Lower lobe of right lung (tissue), 2 donors: ENCODE measurements at places on chromosomes 2 and 18.

DNA sequence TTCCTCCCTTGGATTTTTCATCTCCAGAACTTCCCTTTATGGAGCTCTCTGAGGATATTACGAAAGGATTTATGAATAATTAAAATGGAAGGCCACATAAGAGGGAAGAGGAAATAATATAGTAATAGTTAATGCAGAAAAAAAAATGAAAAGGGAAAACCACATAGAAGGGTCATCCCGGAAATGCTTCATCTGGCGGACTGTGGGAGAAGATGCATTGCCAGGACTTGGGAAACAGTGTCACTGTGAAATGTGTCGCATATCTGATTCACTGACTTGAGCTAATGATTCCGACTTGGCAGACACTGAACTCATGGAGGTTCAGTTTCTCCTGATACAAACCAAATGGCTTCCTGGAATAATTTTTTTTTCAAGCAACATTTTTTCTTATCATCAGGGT, 129.9 kb upstream of the RMP24 start:
- no peak for DNase-seq

DNA sequence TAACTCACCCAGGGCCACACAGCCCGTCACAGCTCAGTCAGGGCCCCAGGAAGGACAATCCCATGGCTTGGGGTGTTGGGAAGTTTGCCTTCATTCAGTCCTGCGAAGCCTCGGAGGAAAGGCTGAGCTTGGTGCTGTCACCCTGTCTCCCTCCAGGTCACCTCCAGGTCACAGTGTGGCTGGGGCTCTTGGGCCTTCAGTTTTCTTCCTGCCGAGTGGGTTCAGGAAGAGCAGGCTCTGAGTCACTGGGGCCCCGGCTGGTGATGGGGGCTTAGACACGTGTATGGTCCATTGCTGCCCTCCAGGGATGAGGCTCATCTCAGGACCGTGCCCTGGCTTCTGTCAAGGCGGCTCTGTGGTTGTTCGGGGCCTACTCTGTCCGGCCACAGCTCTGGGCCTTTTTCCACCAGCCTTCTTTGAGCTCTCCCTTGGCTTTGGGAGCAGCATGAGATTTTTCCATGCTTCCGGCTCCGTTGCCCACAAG, 118.6 kb downstream of the INHBB start:
- DNase-seq, result peak; percentile 20

- no peak for DNase-seq
These were observed 101.6 kb downstream of the ANTXR1 start for GRCh38 chr2:69114534-69114933.

DNA sequence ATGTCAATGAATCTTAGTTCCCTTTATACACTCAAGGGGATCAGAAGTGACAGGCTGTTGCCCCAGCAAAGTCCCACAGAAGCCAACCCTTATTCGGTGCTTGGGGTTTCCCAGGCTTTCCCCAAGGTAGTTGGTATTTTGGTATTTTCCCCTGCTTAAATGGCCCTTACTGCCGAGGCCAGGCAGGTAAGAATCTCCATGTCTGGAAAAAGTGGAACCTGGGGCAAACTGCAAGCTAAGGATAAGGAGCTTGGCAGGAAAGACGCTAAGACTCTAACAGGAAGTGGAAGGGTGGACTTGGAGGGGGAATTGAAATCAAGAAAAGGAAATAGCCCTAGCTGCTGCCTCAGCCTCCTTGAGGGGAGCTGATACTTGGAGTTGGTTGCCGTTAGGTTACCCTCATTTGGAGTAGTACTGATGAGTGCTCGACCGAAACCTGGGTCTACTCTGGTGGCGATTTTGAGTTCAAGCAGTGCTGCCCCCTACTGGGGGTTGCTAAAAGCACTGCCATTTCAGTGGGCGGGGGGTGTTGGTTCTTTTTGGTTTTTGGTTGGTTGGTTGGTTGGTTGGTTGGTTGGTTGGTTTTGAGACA, 3.3 kb upstream of the GPBAR1 start:
- DNase-seq, result peak; percentile 51

DNA sequence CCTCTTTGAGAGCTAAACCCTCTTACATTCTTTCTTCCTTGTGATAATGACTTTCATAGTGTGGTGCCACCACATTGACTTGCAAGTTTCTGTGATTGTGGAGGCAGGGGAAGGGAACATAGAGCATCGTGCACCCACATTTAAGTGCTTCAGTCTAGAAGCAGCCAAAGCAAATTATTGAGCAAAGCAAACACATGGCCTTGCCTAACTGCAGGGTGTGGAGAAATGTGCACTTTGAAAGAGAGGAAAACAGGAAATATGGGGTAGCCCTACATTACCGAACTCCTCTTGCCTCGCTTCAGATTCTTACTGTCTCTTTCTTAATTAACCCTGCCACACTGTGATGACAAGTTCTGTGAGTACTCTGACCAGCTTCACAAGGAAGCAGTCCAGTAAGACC, 814.6 kb downstream of the SLC4A3 start:
- no peak for DNase-seq

GRCh38 chr2:212142631-212143030, 396.0 kb downstream of the ERBB4 start:
- DNase-seq, result no peak

DNA sequence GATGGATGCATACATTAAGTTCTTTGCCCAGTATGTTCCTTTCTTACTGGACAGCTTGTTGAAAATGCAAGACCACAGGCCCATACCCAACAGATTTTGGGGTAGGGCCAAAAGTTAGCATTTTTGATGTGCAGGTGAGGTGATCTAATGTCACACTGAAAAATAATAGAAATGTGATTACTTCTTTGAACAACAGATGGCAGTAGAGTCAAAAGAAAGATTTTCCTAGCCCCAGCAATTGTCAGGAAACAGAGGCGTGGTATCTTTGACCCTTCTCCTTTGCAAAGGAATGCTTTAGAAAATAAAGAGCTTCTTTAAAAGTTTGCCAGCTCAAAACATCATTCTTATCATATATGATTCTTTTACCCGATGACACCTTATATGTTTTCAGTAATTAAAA, 343.6 kb upstream of the SYT4 start:
- DNase-seq, result no peak

DNA sequence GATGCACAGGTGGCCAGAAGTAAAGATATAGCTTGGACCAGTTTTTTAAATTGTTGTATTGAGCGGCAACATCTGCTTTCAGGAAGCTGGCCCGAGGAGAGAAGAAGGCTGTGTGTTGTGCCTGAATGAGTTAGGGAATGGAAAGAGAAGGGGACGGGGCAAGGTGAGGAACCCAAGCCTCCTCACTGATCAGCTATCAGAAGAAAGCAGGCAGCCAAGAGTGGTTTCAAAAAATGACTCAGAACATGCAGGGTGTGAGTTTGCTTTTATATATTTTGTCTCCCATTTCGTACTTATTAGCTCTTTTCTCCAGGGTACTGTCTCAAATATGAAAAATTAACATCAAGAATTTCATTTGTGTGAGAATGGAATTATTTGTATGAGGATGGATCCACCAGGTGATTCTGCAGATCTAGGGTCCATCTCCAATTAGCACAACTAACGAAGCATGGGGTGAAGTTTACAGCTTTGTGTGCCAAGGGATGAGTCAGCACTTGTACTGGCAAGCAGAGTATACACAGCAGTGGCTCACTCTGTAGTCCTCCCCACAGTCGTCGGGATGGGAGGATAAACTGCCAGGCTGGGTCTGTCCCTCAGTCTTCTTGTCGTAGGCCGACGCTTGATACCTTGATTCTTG, 175.7 kb downstream of the PIEZO2 start:
- no peak for DNase-seq

DNA sequence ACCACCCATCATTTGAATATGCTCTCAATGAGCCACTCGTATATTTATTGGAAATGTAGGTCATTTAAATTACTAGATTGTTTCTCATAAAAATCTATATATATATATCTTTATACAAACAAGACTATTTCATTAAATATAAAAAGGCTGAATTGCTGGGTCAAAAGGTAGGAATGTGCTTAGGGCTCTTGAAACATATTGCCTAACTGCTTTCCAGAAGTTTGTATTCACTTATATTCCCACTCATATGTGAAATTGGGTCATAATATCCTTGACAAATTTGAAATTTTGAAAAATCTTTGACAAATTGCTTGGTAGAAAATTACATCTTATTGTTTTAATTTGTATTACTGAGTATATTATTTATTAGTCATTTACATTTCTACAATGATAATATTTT, 999.8 kb upstream of the CDH2 start:
- DNase-seq, result no peak

DNA sequence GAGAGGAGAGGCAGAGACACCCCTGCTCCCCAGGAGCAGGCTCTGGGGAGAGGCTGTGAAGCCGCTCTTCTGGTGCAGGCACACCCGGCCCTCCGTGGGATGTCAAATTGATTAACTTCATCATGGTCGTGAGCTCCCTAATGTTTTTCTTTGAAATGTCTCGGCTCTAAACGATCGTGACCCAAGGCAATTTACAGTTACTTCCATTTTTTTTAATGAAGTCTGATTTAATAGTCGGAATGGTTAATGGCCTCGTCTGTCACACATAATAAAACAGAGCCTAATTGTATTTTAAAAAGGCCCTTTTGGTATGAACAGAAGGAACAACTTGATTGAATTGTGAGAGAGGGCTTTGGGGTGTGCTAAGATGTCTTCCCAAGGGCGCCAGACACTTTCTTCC, 130.2 kb downstream of the SMAD2 start:
- DNase-seq, result no peak

DNA sequence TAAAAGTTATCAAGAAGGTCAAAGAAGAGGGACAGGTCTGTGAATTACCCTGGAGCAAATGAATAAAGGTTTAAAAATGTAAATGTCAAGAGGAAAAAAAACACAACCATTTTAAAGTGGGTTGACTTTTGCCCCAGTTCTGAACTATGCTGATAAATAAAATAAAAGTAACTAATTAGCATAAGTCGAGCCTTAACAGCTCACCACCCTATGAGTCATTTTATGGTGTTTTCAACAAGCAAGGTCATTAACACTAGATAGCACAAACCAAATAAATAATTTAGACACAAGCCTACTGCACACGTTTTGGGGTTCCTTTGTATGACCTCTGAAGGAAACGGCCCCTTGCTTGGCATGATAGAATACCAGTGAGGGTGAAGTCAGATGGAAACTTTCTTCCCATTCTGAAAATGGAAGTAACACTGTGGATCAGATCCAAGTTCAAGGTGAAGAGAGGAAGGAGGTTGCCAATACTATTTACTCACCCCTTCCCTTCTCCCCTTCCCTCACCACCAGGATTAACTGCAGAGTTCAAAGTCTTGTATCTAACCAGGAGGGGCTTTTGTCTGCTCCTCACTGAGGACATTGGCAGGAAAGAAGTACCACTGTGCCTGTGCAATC, 380.0 kb upstream of the ACVR2A start:
- DNase-seq, result no peak

GRCh38 chr2:237726401-237726830, 72.2 kb upstream of the RBM44 start:
- DNase-seq, result no peak

DNA sequence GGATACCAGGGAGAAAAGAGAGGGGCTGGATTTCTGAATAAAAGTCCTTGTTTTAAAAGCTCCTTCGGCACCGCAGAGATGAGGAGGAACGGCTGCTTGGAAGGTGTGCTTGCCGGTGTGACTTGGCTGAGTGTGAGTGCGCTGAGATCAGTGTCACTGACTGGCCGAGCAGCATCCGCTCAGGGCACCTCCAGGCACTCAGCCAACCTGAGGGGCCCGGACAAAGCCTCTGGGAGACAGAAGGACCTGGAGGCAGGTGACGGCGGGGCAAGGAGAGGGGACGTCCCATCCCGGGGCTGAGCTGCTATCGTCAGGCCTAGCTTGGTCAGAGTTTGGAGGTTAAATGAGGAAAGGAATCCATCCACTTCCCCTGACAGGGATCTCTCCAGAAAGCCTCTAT, 16.8 kb upstream of the ALLC start:
- no peak for DNase-seq

DNA sequence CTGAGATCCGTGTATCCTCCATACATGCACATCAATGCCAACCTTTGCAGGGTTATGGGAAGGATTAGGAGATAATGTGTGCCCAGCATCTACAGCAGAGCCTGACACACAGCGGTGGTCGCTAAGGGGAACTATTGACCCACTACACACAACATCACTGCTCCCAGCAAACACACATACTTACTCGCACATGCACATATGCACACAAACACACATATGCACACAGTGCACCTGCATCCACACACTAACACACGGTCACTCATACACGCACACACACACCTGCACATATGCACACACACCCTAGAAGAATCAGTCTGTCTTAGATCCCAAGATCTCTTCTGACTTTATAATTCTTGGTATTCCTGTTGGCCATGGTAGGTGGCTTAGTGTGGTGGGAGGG, 118.3 kb downstream of the GYPC start:
- DNase-seq, result no peak

GRCh38 chr2:240498171-240498957, 59.4 kb downstream of the ANKMY1 start:
- DNase-seq, result no peak

DNA sequence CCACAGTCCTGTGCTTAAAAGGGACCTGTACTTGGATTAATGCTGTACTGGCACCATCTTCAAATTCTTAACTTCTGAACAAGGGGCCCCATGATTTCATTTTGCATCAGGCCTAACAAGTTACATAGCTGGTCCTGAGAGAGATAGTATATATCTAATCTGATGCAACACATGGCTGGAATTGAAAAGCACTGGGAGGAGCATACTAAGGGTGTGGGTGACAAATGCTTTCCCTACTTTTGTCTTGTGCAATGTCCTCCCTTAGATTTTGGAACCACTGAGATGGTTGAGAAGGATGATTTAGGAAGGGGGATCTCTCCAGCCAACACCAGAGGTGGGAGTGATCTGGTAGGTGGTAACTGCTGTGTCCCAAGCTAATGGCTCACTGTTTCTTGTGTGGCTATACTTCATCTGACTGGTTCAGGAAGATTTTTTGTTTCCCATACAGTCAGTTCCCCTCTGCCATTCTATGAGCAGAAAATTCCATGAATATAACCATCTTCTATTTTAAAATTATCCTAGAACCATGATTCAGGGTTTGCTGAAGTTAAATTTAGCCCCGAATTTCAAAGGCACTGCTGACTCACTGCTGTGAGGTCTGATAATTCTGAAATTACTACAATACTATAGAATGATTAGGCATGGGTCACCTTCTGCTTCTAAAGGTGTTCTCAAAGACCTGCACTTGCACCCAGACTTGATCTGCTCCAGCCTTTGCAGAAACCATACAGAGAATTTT, 108.3 kb upstream of the NCKAP5 start:
- DNase-seq, result no peak

DNA sequence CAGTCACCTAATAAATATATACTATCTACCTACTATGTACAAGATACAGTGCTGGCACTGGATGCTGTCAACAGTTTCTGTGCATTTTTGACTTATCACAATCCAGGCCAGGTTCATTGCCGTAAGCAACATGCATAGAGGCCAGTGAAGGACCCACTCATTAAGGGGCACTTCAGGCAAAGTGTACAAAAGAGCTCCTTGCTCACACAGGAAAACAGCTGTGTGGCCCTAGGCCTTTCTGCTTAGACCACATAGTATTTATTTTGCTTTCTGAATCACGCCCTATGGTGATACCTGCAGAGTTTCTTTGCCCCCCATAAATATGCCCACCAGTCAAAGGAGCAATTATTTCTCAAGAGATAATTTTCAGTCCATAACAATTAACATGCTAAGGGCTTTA, 39.6 kb upstream of the STAT4 start:
- no peak for DNase-seq
